Dorsolateral prefrontal cortex (tissue), 122 donors: ENCODE measurements at places on chromosomes 3 and 15. TPM values are rescaled to one million over a fixed set of nuclear protein-coding genes. Genes with fewer than 3 reads are reported as not detected.

Gene DZIP1L
- 12.5 TPM for total RNA-seq

Gene ALS2CL
- total RNA-seq, result 17.5 TPM

Gene TRIM71
- 1.6 TPM for total RNA-seq

Gene TAMM41
- 36.7 TPM for total RNA-seq

Gene PIGZ
- 15.5 TPM for total RNA-seq

Gene EXD1
- total RNA-seq, result 0.32 TPM

Gene TNFAIP8L3
- 11.8 TPM for total RNA-seq

Gene LTK
- 1.9 TPM for total RNA-seq

Gene MST1R
- 2.8 TPM for total RNA-seq

Gene SCAP
- 90.7 TPM for total RNA-seq

Gene PRTG
- 2.7 TPM for total RNA-seq

Gene TMEM108
- 23.8 TPM for total RNA-seq

Gene MBNL1
- 155 TPM for total RNA-seq

Gene TRH
- not detected for total RNA-seq

Gene GOLGA8G
- not detected for total RNA-seq

Gene NAALADL2
- total RNA-seq, result 16.1 TPM

Gene IMPDH2
- 43.0 TPM for total RNA-seq

Gene CHL1
- total RNA-seq, result 284 TPM

Gene FOXL2
- total RNA-seq, result 0.35 TPM

Gene TEX55
- total RNA-seq, result not detected

Gene RAB8B
- 31.0 TPM for total RNA-seq

Gene GATM
- 220 TPM for total RNA-seq

Gene AMIGO3
- total RNA-seq, result not detected

Gene ABHD6
- 60.4 TPM for total RNA-seq

Gene WNT7A
- 9.2 TPM for total RNA-seq

Gene TRPC1
- 29.9 TPM for total RNA-seq

Gene CCR8
- total RNA-seq, result not detected

Gene CXCR6
- total RNA-seq, result not detected

Gene DUOXA2
- total RNA-seq, result not detected

Gene STXBP5L
- 148 TPM for total RNA-seq

Gene EPHA3
- 10.2 TPM for total RNA-seq
